GDM1 (cell line): ENCODE measurements at places on chromosomes 6 and 20.
A peak's percentile ranks its signal among the peaks of the same experiment; 100 is the strongest.

DNA sequence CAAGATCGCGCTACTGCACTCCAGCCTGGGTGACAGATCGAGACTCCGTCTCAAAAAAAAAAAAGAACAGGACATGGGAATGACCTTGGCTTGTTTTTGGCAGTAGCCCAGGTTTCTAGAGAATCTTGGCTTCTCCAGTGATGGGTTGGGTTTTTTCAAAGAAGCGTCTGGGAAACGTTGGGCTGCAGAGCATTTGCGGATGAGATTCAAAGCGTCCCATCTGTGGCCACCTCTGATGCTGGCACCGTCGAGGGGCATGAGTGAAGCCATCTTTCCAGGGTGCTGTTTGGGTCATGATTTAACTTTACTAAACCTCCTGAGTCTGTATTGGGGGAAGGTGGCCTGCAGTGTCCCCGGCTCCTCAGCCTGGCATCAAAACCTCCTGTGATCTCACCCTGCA, 43.2 kb upstream of the SRF start:
- no peak for DNase-seq

- no peak for DNase-seq
Observed at GRCh38 chr6:135883045-135883444, 31.5 kb downstream of the PDE7B start.

GRCh38 chr6:156082012-156082411, 626.4 kb upstream of the NOX3 start:
- no peak for DNase-seq

- DNase-seq: no peak
Observed at GRCh38 chr20:45344168-45344860, 3.9 kb downstream of the SDC4 start.

DNA sequence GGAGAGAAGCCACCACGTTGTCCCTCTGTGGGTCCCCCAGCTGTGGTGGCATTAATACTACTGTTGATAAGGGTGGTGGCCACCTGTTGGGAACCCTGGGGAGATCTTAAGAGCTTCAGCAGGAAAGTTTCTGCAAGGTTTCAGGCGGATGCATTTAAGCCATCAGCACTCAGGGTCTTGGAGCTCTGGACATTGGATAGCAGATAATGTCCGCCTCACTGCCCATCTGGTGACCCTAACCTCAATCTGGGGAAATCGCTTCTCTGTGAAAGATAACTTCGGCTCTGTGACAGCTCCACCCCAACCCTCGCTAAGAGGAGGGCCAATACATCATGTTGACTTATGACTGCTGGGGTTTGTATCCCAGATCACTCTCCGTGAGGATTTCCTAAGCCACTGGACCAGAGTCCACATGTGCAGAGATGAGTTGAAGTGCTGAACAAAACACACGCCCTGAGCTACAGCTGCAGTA, 92.9 kb downstream of the FOXC1 start:
- DNase-seq: no peak

DNA sequence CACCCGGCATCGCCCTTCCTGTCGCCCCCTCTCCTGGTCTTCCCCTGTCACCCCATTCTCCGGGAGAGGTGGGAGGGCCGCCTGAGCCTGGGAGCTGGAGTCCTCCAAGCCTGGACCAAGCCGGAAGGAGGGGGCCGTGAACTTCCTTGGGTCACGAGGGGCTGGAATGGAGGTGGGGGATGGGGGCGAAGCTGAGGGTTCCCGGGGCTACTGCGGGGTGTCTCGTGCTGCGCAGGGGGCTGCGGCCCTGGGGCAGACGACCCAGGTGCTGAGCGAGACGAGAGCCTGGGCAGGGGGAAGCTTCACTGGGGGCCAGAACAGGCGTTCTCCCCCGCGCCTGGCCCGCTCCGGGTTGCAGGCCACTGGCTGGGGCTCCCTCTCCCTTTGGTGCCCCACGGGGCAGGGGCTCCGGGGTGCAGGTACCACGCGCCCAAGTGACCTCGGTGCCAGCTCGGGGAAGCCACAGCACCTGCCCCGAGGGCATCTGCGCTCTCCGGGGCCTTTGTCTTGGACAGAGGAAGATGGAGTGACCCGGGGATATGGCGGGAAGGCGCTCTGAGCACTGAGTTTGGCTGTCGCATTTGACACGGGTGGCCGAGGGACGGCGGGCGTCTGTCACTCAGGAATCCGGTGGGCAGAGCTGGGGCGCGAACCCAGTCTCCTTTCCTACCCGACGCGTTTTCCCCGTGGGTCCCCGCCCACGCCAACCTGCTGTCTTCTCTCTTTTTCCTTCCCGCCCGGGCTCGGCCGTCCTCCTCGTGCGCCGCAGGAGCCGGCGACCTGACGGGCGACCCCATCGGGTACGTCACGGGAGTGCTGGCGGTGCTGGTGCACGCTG, 1.2 kb downstream of the SLC35D3 start:
- DNase-seq: no peak

DNA sequence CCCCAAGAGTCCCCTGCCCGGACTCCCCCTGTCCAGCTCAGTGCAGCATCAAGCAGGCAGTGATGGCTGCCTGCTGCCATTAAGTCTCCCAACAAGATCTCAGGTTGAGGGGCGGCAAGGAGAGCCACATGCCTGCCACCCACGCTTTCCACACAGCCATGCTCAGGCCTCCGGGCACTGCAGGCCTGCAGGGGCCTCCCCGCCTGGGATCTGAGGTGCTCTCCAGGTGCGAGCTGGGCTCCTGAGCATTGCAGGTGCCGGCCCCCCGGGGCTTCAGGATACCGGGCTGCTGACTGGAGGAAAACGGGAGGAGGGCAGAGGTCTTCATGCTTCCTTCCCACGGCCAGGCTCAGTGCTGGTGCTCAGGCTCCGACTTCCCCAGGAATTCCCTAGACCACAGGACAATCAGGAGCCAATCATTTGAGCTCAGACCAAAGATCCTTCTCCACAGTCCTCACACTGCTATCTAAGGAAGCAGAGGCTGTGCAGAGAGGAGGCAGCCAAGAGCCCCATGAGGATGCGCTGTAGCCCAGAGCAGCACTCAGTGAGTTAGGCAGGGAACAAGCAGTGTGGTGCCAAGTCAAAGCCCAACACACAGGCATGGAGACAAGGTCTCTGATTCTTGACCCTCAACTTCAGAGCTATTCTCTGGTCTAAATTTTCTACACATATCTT, 52.7 kb downstream of the PYGB start:
- DNase-seq: no peak

- no peak for DNase-seq
Observed at GRCh38 chr6:112309244-112309643, 37.9 kb upstream of the RFPL4B start.

DNA sequence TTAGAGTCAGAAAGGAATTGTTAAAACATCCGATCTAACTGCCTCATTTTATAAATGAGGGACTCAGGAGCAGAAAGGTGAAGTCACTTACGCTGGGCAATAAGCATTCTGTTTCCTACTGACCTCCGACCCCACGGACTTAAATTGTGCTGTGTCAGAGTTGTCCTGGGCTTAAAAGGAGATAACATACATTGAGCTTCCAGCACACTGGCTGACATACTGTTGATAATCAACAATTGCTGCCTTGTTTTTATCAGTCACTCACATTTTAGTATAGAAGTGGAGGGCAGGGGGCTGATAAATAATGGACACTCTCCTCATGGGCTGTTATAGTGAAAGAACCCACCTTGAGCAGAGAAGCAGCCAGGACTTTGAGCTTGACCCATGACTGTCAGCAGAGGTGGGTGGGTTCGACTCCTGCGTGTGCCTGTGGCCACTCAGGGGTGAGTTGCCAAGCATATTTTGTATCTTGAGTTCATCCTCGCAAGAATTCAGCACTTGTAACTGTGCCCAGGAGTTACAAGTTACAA, 166.5 kb upstream of the JARID2 start:
- DNase-seq: no peak

DNA sequence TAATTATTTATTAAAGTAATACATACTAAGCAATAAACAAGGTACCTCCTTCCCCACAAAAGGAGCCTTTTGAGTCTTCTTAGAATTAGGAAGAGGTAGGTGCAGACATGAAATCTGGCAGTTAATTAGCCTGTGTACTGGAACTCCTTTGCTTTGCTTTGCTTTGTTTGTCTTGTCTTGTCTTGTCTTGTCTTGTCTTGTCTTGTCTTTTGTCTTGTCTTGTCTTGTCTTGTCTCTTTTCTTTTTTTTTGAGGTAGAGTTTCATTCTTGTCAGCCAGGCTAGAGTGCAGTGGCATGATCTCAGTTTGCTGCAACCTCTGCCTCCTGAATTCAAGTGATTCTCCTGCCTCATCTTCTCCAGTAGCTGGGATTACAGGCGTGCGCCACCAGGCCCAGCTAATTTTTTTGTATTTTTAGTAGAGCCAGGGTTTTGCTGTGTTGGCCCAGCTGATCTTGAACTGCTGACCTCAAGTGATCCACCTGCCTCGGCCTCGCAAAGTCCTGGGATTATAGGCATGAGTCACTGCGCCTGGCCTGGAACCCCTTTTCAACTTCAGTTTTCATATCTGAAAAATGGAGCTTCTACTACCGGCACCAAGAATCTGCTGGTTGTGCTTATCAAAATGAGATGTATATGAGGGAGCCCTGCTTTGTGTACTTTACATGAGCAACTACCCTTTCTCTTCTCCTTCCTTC, 301.2 kb downstream of the CDKAL1 start:
- no peak for DNase-seq

DNA sequence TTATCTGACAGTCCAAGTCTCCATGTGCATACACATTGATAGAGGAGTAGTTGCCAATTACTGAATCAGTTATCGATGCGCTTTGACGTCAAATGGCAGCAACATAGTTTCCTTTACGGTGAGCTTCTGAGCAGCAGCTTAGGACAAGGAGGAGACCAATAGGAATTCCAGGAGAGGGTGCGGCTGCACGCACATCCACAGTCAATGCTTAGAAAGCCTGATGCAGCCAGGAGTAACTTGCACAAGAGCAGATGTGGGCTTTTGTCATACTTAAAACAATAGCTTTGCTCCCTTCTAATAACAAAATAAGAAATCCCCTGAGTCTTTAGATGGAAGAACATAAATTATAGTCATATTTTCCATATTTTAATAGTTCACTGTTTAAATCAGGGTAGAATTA, 442.1 kb downstream of the BCKDHB start:
- DNase-seq: no peak

GRCh38 chr20:32019563-32020463, 9.6 kb downstream of the CCM2L start:
- no peak for DNase-seq

- DNase-seq: no peak
Observed at GRCh38 chr20:8389381-8390036, 257.4 kb downstream of the PLCB1 start.

DNA sequence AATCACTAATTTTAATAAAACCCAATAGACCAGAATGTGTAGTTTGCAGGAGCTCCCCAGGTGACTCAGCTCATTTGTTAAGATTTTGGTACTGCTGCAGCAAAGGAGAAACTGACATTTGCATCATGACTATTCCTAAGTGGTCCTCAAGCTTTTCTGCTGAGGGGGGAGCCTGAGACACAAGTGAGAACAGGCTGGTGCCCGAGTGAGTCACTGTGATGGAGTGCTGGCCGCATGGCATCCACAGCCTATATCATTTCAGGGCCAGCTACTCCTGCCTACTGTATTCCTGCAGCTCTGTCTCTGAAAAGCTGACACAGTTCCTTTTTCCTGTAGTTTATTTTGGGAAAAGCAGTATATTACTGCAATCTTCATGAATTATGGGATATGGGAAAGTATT, 113.7 kb upstream of the ENPP5 start:
- no peak for DNase-seq

DNA sequence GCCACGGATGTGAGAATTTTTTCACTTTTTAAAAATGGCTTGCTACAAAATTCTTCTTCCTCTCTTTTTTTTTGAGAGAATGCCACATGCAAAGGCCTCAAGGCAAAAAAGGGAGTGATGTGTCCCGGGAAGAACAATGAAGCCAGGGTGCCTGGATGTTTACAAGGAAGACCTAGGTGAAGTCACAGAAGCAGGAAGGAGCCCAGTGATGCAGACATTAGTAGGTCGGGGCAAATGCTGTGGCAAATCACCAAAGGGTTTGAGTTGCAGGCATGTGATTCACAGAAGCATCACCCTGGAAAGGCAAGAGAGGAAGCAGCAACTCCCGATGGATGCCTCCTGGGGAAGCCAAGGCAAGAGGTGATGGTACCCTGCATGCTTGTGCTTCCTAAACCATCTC, 46.8 kb downstream of the FARS2 start:
- DNase-seq: no peak

DNA sequence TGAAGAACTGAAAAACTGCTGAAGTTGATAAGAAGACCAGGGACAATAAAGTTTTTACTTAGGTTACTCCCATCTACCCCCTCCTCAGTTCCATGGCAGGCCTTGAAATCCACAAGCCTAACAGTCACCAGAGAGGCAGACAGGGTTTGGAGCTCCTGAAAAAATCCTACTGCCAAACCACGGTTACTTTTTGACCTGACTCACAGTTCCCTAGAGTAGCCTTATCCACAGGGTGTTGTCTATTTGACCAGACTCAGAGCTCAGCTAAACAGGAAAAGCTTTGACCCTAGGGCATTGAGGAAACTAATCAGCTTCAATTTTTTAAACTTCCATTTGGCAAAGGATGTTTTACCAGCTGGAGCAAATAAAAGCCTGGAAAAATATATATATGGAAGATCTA, 257.7 kb upstream of the NT5E start:
- DNase-seq: no peak

DNA sequence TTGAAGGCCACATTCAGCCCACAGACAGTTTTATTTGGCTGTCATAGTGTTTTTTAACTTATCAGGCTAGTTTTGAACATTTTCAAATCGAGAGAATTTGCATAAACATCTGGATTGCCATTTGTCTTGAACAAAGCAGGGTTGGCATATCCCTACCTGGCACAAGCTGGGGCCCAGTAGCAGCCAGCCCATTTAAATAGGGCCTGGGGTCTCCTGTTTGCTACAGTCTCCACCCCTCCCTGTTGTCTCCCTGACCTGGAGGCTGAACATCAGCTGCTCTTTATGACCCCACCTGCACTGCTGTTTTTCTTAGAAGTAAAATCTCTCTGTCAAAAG, 10.5 kb downstream of the BCAS4 start:
- no peak for DNase-seq

DNA sequence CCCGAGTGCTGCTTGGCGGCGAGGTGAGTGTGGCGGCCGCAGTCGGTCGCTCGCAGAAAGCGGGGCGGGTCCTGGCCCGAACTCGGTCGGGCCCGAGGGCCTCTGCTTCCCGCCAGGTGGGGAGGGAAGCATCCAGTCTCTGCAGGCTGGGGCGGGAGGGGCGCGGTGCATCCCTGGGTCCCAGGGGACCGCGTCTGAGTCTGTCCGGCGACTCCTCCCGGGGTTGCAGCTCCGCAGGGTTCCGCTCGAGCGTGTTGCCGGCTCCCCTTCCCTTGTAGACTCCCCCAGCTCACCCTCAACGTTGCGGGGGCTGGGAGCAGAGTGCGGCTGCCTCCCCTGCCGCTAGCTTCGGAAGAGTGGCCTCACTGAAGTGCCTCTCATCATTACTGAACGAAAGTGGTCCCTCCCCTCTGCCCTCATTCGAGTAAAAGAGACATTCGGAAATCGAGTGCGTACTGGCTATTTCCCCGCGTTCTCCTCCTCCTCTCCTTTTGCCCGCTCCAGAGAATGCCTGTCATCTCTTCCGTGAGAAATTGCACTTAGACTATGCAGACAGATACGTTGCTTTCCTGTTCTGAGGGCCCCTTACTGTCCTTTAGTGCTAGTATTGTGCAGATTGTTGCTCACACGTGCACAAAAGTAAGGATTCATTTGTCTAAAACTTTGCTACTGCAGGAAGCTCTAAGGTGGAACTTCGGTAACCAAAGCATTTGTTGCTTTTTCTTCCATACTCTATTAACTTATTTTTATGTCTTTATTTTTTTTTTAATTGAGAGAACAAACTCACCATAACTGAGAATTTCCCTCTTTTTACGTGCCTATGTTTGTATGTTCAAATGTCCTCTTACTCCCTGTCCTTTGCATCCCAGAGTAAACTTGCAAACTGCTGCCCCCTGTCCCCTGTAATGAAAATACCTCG, 751 bp downstream of the MAP3K4 start:
- peak; percentile 15 for DNase-seq

- DNase-seq: no peak
Observed at GRCh38 chr6:72826744-72827438, 205.0 kb downstream of the KCNQ5 start.
